Stimulated activated CD8-positive, alpha-beta memory T cell treated with anti-CD3 and anti-CD28 coated beads, Interleukin-15, amount 100 ng/mL, for 24 hours (primary cell): ENCODE measurements at places on chromosomes 13 and 19.

GRCh38 chr13:64371045-64371444 lies 2859.1 kb downstream of the PCDH9 start:
- DNase-seq: no peak

DNA sequence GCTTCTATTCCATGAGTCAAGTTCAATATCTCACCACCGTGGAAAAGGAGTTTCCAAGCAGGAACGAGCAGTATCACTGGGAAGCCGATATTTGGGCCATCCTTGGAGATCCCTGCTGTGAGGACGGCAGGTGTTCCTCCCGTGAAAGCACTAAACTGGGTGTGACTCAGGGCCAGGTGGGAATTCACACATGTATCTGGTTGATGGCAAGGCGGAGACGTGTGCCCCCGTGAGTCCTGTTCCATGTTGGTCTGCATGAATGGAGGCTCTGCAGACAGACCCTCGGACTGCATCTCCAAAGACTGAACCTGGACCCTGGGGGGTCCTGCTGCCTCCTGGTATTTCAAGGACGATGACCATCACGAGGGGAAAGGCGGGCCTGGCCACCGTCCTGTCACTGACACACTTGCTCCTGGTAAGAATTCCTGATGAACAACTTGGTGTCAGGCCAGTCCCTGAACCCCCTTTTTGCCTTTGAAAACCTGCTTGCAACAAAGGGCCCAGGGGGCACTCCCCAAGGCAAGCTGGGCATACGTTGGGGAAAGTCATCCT lies 22.8 kb upstream of the GAS6 start:
- DNase-seq: no peak

DNA sequence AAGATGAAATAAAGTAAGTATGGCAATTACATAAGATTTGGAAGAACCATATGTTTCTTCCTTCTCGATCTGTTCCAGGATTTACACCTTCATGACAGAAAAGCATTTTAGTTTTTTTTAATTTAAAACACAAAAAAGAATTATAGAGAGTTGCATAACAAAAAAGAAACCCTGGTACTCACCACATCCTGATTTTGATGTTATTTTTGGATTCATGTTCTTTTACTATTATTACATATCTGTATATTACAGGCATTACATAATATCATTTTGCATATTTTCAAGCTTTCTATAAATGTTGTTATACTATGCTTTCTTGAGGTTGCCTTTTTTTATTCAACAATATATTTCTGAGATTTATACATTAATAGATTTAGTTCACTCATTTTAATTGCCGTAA lies 6.7 kb upstream of the KATNAL1 start:
- DNase-seq: no peak

DNA sequence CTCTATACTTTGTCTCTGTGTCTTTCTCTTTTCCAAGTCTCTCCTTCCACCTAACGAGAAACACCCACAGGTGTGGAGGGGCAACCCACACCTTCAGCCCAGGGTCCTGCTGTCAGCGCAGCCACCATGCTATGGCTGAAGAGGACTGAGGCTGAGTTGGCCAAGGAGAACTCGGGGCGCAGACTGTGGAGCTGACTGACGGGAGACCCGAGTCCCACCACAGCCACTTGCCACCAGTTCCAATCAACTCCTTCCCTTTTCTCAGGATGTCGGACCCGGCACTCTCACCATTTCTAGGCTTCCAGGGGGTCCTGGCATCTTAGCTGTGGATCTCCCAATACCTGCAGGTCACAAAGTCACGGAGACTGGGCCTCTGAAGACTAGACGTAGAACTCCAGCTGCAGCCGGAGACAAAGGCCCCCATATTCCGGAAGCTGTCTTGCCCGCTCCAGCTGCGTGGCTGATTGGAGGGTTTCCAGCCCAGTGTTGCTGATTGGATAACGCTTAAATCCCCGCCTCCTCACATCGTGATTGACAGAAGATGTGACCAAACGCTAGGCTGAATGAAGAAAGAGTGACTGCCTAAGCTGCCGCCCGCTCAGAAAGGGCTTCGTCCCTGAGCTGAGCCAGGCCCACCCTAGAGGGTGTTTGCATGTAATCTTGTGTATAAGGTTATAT lies 63.6 kb downstream of the ZNF429 start:
- DNase-seq: peak; percentile 53

- DNase-seq: no peak
Observed at GRCh38 chr13:111336666-111337065, 16.2 kb downstream of the TEX29 start.

DNA sequence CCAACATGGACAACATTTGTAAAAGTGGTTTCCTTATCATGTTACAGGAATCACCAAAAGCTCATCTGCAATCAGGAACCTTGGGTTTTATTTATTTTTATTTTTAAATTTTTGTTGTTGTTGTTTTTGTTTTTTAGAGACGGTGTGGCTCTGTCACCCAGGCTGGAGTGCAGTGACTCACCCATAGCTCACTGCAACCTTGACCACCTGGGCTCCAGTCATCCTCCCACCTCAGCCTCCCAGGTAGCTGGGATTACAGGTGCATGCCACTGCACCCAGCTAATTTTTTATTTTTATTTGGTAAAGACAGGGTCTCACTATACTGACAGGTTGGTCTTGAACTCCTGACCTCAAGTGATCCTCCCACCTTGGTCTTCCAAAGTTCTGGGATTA lies 13.6 kb upstream of the SERP2 start:
- no peak for DNase-seq

GRCh38 chr19:49117677-49118564 lies 1.0 kb downstream of the C19orf73 start:
- DNase-seq: no peak

DNA sequence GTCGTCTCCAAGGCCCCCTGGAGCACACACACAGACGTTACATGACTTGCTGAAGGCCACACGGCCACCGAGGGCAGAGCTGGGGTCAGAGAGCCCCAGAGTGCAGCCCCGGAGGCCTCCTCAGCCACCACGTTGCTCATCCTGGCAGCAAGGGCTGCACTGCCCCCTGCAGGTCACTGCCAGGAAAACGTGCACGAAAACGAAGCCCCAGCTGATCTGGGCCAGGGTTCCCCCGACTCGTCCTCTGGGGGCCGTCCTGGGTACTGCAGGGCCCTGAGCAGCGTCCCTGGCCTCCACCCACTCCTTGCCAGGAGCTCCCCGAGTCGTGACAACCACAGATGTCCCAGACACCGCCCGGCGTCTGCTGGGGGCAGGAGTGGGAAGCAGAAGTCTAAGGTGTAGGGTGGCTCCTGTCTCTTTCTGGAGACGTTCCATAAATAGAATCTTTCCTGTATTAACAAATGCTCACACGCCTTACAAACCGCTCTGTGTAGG lies 3.4 kb downstream of the TPGS1 start:
- peak; percentile 73 for DNase-seq

GRCh38 chr13:32639502-32640105 lies 53.4 kb downstream of the PDS5B start:
- no peak for DNase-seq

DNA sequence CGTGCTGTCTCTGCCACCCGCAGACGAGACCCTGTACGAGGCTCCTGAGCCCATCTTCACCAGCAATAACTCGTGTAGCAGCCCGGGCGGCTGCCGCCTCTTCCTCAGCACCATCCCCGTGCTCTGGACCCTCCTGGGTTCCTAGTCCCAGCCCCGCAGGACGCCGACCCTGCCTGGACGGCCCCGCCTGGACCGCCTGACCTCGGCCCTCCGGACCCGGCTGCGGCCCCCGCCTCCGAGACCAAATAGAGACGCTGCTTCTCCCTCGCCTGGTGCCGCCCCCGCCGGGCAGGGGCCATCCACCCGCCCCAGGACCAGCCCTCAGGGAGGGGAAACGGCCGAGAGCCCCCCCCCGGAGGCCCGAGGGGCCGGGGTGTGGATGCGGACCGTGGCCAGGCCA lies 14.1 kb downstream of the EFNA2 start:
- no peak for DNase-seq

DNA sequence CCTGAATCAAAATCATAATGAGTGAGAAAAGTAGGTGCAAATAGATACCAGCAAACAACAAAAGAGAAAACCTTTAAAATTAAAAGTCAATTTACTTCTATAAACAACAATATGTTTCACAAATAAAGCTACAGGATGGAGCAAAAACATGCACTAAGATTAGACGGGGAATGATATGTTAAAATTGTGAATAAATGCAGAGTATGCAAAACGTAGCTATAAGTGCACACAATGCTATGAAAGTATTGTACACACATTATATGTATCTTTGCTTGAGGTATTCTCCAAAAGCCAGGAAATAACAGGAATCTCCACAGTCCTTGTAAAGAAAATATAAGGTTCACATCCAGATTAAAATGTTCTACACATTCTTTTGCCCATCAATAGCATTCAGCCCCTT lies 523.9 kb downstream of the EFNB2 start:
- no peak for DNase-seq

GRCh38 chr19:48997972-48998371 lies 4.3 kb downstream of the RUVBL2 start:
- DNase-seq: no peak

- DNase-seq: no peak
Observed at GRCh38 chr19:44598880-44599279, 14.5 kb upstream of the IGSF23 start.

GRCh38 chr19:12789098-12789903 lies 2.0 kb upstream of the JUNB start:
- DNase-seq: no peak
